ENCODE measurements at places on chromosomes 2 and 18. TPM values are rescaled to one million over a fixed set of nuclear protein-coding genes. Genes with fewer than 3 reads are reported as not detected.

STARD6 gene
- total RNA-seq, result not detected

EPB41L3 gene
- total RNA-seq, result 0.25 TPM

RTP5 gene
- total RNA-seq, result not detected

LBX2 gene
- total RNA-seq, result 3.5 TPM

NOTO gene
- total RNA-seq, result not detected

Data from A549 treated with Hydrocortisone at 1 μM for 4 hours (cell line).